COLO829 (cell line): ENCODE measurements at places on chromosomes 6 and 20.
A peak's percentile ranks its signal among the peaks of the same experiment; 100 is the strongest.

- peak; percentile 54 for DNase-seq
Observed at GRCh38 chr6:122869437-122870024, 80.5 kb downstream of the SMPDL3A start.

DNA sequence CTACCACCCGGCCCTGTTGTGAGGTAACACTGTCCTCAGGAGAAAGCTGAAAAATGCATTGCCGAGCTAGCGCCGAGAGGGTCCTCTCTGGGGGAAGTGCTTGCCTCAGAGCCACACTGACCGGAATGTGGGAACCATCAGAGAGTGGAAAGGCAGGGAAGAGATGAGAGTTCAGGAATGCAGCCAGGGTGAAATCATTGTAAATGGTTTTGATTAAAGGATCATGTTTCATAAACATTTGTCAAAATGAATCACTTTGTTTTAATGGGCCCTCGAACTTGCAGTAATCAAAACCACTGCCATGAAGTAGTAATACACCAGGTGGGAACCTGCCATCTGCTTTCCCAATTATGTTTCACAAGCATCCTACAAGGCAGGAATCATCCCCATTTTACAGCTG is 16.9 kb upstream of the IL17F start:
- DNase-seq = no peak

DNA sequence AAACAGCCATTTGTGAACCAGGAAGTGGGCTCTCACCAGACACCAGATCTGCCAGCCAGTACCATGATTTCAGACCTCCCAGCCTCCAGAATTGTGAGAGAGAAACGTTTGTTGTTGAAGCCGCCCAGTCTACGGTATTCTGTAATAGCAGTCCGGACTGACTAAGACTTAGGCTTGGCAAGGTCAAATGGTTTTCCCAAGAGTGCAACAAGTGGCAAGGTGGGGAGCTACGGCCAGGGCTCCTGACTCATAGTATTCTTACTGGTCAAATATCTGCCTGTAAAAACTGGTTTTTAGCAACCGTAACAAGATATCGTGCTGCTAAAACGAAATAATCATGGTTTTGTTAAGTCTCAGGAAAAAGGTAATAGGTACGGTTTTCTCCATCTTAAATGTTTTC is 37.8 kb downstream of the MCUR1 start:
- DNase-seq = no peak

GRCh38 chr6:81383472-81383871 is 369.0 kb downstream of the TENT5A start:
- no peak for DNase-seq

- no peak for DNase-seq
Observed at GRCh38 chr6:105626295-105627158, 223.6 kb upstream of the PREP start.

DNA sequence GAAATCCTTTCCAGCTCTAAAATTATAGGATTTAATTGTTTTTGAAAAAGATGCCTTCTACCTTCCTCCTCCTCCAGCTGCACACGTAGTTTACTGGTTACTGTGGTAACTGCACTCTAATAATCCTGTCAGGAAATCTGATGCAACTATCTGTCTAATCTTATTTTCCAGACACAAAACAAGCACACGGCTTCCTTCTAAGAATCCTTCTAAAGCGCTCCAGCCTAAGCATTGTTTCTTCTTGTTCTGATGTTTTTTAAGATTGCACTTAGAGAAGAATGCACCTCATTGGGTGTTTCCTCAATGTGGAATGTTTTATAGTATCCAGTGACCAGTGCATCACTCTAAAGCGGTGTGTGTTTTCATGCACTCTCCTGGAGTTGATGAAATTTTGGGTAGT is 63.6 kb downstream of the CARMIL1 start:
- DNase-seq = no peak

- DNase-seq = no peak
Observed at GRCh38 chr6:167932468-167933276, 64.8 kb upstream of the KIF25 start.

GRCh38 chr6:21560249-21560648 is 33.3 kb upstream of the SOX4 start:
- DNase-seq = no peak

GRCh38 chr6:87116922-87117321 is 22.0 kb upstream of the CGA start:
- DNase-seq = no peak

GRCh38 chr6:152529369-152529768 is 107.8 kb downstream of the SYNE1 start:
- DNase-seq = no peak

GRCh38 chr6:122712093-122712447 is 67.4 kb upstream of the FABP7 start:
- no peak for DNase-seq

GRCh38 chr6:98833307-98834059 is 891 bp upstream of the POU3F2 start:
- DNase-seq = no peak

GRCh38 chr6:122068291-122068769 is 331.1 kb upstream of the HSF2 start:
- no peak for DNase-seq

DNA sequence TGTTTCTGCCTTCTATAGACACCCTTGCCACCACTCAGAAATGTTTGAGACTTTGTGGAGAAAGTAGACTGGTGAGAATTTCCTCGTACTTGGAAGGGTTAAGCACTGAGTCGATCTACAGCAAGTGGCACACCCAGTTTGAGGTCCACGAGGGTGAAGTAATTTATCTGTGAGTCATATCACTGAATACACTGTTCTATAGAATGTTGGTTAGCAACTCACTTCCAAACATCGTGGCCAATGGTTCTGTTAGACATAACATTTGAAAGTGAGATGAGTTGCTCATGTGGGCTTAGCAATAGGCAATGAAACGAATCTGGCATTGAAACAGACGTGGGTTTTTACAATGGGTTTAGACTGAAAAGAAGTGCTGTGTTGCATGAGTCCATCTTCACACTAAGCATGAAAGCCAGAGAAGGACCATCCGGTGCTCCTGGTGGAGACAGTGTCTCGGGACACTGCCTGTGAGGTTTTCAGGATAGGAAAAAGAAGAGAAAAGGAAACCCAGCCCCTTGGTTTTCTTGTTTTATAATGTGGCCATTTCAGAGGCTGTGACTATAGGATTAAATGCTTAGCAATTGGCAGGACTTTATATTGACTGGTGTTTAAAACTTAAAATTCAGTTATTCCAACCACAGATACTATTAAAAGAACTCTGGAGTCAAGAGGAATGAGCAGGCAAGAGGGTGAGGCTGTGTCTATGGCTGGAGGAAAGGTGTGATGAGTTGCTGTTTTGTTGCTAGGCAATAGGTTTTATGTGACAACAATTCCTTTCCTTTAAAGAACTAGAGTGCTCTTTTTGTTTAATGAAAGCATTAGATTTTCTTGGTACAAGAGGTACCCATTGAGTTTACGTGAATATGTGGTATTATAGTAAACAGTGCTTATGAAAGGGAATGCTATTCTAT is 31.0 kb upstream of the EZR start:
- peak; percentile 82 for DNase-seq

DNA sequence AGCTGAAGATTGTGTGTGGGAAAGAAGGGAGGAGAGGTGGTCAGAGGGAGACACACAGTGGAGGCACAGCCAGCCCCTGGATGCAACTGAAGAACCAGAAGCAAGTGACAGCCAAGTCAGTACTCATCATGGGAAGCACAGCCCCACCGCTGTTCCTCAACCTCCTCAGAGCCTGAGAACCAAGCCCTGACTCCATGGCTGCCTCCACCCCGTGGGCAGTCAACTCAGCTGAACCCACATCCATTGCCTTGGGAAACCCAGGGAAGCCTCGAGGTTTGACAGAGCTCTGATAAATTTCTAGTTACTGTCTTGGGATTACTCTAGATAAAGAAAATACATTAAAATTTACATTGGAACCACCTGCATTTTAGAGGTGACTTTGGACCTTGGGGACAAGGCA is 29.6 kb downstream of the ALDH5A1 start:
- no peak for DNase-seq

DNA sequence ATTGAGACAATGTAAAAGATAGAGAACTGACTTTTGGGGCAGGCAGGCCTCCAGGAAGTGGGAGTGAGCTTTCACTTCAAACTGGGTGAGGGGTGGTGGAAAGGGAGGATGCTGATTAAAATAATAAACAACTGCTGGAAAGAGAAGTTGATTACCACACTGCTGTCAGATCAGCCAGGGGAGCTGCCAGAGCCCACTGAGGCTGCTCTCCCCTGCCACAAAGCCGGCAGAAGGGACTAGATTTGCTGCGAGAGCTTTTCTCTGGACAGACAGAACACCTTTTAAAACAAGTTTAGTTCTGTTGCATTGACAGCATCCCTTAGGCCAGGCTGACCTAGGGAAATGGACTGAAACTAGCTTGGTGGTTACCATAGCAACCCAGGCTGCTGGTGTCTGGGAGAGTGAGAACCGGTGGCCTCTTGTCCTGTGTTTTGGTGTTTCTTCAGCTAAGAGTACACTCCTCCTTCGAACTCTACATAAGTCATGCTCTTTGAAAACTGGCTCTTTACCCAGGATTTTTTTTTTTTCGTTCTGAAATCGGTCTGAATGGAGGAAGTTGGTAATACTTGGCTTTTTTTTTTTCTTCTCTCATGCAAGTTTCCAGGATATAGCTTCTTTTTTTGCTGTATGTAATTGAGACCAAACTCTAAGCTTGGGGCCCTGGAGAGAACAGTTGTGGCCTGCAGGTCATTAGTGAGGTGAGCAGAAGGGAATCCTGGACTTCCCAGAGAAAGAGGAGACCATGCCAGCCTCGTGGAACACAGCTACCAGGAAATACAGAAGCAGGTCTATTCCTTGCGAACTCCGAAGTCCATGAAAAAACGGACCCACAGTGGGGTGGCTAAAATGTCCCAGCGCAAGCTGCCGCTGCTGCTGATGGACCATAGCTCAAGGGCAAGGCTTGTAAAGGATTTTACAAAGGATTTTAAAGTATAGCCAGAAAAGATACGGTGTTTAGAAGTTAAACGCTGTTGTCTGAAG is 374.4 kb downstream of the UTRN start:
- no peak for DNase-seq

GRCh38 chr6:130222775-130223174 is at the start of gene SAMD3:
Gene SAMD3 (minus strand): TSS chr6:130222951. CDS start chr6:130215273, 7,678 bp downstream.
- DNase-seq = no peak

DNA sequence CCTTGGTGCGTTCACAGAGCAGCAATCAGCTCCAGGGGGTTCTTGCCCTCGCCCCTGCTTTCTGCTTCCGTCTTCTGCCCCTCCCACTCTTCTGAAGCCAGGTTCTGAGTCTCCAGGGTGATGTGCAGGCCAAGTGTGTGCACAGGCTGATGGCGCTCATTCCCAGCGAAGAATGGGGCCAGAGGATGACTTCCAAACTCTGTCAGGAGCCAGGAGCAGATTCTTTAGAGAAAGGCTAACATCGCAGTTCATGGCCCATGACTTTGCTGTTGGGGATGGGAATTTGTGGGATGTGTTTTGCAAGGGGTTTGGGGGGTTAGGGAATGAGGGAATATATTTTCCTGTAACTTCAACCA is 56.1 kb upstream of the CCN6 start:
- DNase-seq = no peak

DNA sequence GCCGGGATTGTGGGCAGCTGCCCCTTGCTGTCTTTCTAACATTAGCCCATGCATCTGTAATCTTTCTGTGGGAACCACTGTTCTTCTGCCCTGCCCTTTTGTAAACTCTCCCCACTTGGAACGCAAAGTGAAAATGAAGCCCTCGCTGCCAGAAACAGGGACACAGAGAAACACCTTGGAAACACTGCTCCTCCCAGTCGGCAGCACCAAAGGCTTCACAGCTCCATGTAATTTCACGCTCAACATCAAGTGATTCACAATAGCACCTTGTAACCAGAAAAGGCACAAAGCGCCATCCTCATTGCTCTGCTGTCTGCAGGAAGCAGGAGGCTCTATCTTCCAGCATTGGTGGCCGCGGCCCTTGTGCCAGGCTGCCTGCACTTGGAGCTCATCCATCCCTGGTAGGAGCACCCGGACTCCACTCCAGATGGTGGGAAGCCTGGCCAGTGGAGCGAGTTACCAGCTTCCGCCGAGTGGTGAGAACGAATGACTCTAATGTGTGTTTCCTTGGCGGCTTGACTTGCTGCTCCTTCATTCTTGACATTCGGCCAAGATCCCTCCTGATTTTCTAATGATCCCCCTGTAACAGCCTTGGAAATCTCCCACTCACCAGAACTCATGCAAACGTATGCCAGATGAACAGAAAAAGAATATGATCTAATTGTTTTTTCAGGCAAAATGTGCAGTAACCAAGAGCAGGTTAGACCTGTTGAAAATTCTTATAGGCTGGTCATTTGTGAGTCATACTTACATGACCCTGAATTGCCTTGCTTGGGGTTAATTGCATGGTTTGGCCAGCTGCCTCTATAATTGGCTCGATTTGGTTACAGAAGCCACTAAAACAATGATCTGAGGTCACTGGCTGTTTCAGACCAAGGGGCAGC is 169.1 kb upstream of the CDYL start:
- DNase-seq = no peak

DNA sequence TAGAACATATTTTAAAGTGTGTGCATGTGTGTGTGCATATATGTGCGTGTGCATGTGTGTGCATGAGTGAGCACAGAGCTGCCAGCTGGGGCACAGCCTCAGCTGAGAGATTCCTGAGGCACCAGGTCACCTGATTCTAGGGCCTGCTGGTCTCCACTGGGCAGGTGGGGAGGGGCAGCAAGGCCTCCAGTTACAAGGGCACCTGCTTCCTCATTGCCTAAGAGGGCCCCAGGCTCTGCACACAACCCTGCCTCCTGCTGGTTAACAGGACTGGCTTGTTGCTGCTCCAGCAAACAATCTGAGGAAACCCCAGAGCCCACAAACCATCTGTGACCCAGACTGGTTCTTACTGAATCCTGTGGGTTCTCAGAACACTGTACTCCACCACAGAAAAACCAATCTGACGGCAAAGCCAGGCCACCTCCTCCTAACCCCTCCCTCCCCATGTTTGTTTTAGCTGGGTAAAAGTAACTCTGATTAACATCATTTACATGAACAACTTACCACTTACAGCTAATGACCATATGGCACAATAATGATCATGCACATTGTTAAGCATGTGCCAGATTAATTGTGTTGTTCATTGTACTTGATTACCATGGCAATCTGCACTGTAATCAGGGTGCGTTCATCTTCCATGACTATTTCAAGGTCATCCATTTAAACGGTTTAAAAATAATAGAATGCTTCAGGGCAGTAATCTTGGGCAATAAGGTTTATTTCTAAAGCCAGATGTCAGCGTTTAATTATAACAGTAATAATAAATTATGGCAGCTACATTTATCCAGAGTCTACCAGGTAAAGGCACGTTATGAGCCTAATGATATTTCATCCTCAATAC is 23.1 kb upstream of the UBE2J1 start:
- no peak for DNase-seq

- no peak for DNase-seq
Observed at GRCh38 chr6:152094276-152094675, 286.8 kb downstream of the ESR1 start.

- no peak for DNase-seq
Observed at GRCh38 chr6:2450546-2450945, 205.1 kb upstream of the GMDS start.
